K562 (cell line): ENCODE measurements at places on chromosomes 2 and 18. TPM values are rescaled to one million over a fixed set of nuclear protein-coding genes. Genes with fewer than 3 reads are reported as not detected.

- DNase-seq, result no peak
- no peak overlapping the region for H3K27ac ChIP-seq
- H3K4me1 ChIP-seq, result no peaks in the 10 kb centered on the region
- no peaks in the 10 kb centered on the region for H3K36me3 ChIP-seq
- no peaks in the 10 kb centered on the region for H3K27me3 ChIP-seq
Measured at GRCh38 chr18:56221195-56222065, 417.0 kb downstream of the TXNL1 start.

DNA sequence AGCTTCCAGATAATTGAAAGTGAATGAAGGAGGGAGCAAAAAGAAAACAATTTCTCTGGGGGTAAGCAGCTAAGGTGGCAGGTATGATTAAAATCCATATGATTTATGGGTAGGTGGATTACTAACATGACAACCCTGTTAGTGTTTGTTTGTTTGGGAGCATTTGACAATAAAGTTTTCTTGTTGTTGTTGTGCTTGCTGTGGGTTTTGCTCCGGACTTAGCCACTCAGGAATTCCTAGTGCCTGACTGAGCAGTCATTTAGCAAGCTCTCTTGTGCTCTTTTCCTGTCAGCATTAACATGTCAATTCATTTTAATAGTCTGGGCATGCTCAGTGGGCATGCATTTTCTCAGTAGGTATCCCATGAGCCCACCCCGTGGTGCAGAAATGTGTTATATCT is 674.8 kb upstream of the ZEB2 start:
- H3K27ac ChIP-seq, result no peak overlapping the region
- H3K27me3 ChIP-seq, result no peaks in the 10 kb centered on the region
- DNase-seq, result no peak

- H3K36me3 ChIP-seq, result no peaks in the 10 kb centered on the region
- H3K4me3 ChIP-seq, result no peak overlapping the region
- no peak for DNase-seq
- H3K27ac ChIP-seq, result no peak overlapping the region
Measured at GRCh38 chr18:34805103-34805877, 95.2 kb downstream of the DTNA start.

DNA sequence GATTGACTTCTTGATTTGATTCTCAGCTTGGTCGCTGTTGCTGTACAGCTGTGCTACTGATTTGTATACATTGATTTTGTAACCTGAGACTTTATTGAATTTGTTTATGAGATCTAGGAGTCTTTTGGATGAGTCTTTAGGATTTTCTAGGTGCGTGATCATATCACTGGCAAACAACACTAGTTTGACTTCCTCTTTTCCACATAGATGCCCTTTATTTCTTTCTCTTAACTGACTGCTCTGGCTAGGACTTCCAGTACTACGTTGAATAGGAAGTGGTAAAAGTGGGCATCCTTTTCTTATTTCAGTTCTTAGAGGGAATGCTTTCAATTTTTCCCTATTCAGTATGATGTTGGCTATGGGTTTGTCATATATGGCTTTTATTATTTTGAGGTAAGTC is 101.3 kb downstream of the OSBPL1A start:
- no peak overlapping the region for H3K4me3 ChIP-seq
- no peaks in the 10 kb centered on the region for H3K36me3 ChIP-seq
- H3K4me1 ChIP-seq, result no peaks in the 10 kb centered on the region
- DNase-seq, result no peak
- H3K27me3 ChIP-seq, result 0 out of 3 replicates have a peak, but pooled peaks cover 2% of the 10 kb centered on the region
- no peak overlapping the region for H3K27ac ChIP-seq

- H3K27me3 ChIP-seq, result no peaks in the 10 kb centered on the region
- H3K27ac ChIP-seq, result 0 out of 3 replicates have a peak overlapping the region, but pooled peaks have one; percentile 34
- peaks cover 6% of the 10 kb centered on the region; the same call in 1 of the 3 replicates for H3K36me3 ChIP-seq
- peaks cover 18% of the 10 kb centered on the region; the same call in 2 of the 3 replicates for H3K4me1 ChIP-seq
- H3K4me3 ChIP-seq, result no peak overlapping the region
Measured at GRCh38 chr18:12652861-12653401, 5.0 kb downstream of the SPIRE1 start.

GRCh38 chr2:102558463-102558862 is 60.9 kb upstream of the SLC9A2 start:
- DNase-seq, result no peak
- H3K27ac ChIP-seq, result no peak overlapping the region
- 0 out of 2 replicates have a peak, but pooled peaks cover 5% of the 10 kb centered on the region for H3K27me3 ChIP-seq
- no peaks in the 10 kb centered on the region for H3K36me3 ChIP-seq
- H3K4me1 ChIP-seq, result no peaks in the 10 kb centered on the region

GRCh38 chr2:1780693-1781092 is 36.4 kb upstream of the PXDN start:
- no peaks in the 10 kb centered on the region for H3K36me3 ChIP-seq
- no peaks in the 10 kb centered on the region for H3K4me1 ChIP-seq
- H3K27ac ChIP-seq, result no peak overlapping the region
- no peak for DNase-seq
- no peak overlapping the region for H3K4me3 ChIP-seq

DNA sequence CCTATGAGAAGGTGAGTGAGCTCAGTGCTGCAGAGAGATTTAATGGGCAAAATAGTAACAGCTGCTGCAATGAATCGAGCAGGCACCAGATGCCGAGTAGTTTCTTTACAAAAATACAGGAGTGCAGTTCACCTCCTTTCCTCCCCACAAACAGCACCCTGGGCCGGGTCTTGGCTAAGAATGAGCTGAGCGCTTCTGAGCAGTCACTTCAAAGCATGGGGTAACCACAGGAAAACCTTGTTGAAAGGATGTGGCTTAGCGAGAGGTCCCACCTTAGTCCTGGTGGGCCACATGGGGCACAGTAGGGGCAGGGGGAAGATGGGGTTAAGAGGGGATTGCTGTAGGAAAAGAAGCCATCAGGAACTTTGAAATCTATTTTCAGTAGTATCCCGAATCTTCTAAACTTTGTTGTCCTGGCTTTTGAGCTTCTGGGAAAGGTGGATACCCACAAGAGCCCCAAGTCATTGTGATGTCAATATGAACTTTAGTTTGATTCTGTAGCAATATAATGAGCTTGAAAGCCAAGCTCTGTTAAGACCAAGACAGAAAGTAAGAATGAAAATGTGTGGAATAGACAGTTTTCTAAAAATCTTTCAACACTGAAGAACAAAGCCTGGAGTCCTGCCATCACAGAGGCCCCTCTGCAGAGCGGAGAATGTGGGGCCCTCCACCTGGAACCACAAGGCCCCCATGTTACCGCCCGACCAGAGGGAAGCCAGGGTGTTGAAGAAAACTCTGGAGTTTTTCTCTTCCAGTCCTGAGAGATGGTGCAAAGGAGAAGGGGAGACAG is 101.0 kb upstream of the ZNF236 start:
- no peak overlapping the region for H3K4me3 ChIP-seq
- no peaks in the 10 kb centered on the region for H3K36me3 ChIP-seq
- H3K27me3 ChIP-seq, result peaks cover 17% of the 10 kb centered on the region
- no peaks in the 10 kb centered on the region for H3K4me1 ChIP-seq

DNA sequence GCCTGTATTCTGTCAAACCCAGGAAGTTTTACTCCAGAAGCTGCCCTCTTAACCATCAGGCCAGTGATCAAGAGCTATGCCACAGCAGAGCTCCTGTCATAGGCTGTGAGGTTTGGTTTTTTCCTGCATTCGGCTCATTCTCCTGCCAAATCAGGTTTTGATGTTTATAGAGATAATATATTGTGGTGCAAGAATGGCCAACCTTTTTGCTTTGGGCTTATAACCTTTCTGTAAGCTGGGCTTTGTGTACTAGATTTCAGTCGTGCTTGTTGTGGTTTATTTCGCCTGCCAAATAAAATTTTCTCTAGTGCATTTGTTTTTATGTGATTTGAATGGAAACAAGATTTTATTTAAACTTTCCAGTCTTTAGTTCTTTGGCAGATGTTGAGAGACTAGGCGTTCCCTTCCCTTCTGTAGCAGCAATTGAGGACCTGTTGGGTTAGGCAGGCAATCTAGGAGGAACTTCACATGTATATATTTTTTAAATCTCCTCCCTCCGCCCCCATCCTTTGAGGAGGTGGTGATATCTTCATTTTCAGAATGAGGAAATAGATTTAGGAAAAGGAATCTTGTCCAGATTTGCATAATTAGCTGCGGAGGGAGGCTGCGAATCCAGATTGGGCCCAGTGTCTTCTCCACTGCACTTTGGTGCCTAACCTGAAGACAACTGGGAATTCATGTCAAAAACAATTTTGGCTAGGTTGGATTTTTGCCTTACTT is 2.6 kb downstream of the KDM3A start:
- H3K4me1 ChIP-seq, result peaks cover 5% of the 10 kb centered on the region
- no peak overlapping the region for H3K4me3 ChIP-seq

DNA sequence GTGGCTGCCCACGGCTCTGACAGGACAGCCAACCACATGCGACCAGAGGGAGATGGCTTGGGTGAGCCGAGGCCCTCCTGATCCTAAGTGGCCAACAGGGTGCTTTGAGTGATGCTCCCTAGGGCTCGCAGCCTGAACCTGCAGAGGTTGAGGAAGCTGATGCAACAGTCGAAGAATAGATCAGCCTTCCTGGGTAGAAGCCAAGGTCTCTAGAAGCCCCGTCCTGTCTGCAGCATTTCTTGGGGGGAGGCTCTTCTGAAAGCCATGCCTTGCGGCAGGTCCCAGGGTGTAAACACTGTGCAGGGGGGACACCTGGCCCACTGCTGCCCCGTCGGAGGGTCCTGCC is 136.4 kb downstream of the HDAC4 start:
- H3K4me3 ChIP-seq, result no peak overlapping the region
- H3K36me3 ChIP-seq, result no peaks in the 10 kb centered on the region; the same call in 2 of the 3 replicates
- no peaks in the 10 kb centered on the region for H3K27me3 ChIP-seq
- peaks cover 25% of the 10 kb centered on the region; the same call in 2 of the 3 replicates for H3K4me1 ChIP-seq
- no peak overlapping the region for H3K27ac ChIP-seq

DNA sequence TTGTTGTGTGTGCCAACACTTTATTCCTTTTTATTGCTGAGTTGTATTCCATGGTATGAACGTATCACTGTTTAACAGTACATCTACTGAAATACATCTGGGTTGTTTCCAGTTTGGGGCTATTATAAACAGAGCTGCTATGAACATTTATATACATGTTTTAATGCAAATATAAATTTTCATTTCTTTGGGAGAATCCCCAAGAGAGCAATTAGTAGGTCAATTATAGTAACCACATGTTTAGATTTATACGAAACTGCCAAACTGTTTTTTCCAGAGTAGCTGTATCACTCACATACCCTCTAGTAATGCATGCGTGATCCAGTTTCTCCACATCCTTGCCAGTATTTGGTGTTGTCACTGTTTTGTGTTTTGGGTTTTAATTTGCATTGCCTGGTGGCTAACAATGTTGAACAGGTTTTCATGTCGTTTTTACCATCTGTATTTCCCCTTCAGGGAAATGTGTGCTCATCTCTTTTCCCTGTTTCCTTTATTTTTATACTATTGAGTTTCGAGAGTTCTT is 81.0 kb downstream of the TMEM131 start:
- H3K36me3 ChIP-seq, result no peaks in the 10 kb centered on the region
- H3K4me1 ChIP-seq, result no peaks in the 10 kb centered on the region
- no peak overlapping the region for H3K27ac ChIP-seq

DNA sequence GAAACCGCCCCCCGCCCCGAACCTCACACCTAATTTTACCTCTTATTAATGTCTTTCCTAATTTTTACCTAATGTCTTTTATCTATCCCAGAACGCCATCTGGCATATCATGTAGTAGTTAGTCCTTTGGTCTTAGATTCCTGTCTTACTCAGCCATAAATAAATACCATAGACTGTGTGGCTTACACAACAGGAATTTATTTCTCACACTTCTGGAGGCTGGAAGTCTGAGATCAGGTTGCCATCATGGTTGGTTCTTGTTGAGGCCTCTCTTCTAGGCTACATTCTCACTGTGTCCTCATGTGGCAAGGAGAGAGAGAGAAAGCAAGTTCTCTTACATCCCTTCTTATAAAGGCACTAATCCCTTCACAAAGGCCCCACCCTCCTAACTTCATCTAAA is 46.8 kb downstream of the RHBDD1 start:
- 0 out of 3 replicates have a peak, but pooled peaks cover 2% of the 10 kb centered on the region for H3K36me3 ChIP-seq
- H3K27me3 ChIP-seq, result no peaks in the 10 kb centered on the region
- H3K27ac ChIP-seq, result no peak overlapping the region

- no peak for DNase-seq
- H3K27ac ChIP-seq, result no peak overlapping the region
- H3K4me3 ChIP-seq, result no peak overlapping the region
- H3K4me1 ChIP-seq, result no peaks in the 10 kb centered on the region
Measured at GRCh38 chr2:25617948-25618646, 55.3 kb downstream of the DTNB start.

DNA sequence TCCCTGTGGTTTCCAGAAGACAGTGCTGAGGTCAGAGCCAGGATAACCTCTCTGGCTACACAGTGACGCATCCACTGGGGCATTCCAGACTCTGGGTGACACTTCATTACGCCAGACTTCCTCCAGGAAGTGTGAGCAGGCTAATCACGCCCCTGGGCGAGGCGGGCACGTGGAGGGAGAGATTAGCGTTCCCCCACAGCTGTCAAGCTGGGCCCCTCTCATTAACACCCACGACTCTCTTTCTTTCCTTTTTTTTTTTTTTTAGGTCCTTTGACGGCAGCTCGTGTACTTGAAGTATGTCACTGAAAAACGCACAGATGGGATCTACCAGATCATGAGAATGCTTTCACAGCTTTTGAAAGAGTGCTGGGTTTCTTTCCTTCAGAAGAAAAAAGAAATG is 274.6 kb downstream of the AFF3 start:
- no peaks in the 10 kb centered on the region for H3K36me3 ChIP-seq
- no peak for DNase-seq
- H3K27me3 ChIP-seq, result peaks cover 29% of the 10 kb centered on the region
- H3K4me3 ChIP-seq, result no peak overlapping the region
- H3K27ac ChIP-seq, result no peak overlapping the region

GRCh38 chr2:221467610-221468009 is 104.5 kb downstream of the EPHA4 start:
- H3K27me3 ChIP-seq, result no peaks in the 10 kb centered on the region
- no peaks in the 10 kb centered on the region for H3K4me1 ChIP-seq
- H3K4me3 ChIP-seq, result no peak overlapping the region
- H3K36me3 ChIP-seq, result no peaks in the 10 kb centered on the region
- no peak overlapping the region for H3K27ac ChIP-seq

DNA sequence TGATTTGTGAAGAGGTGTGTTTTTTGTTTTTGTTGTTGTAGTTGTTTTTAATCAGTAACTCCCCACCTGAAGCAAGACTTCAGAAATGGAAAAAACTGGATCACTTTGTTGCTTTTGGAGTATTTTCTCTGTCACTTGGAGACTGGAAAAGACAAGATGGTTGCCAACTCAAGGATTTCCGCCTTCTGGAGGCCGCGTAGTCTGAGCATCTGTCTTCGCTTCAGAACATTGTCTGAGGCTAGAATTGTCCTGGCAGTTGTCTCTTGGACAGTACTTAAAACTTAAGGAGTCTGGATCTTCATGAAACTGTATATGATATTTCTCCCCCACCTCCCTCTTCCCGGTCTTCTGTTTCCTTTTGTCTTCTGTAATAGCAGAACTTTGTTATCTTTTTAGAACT is 67.7 kb downstream of the ARHGAP28 start:
- H3K27me3 ChIP-seq, result no peaks in the 10 kb centered on the region; the same call in 1 of the 2 replicates
- H3K36me3 ChIP-seq, result no peaks in the 10 kb centered on the region
- no peak overlapping the region for H3K27ac ChIP-seq
- H3K4me1 ChIP-seq, result no peaks in the 10 kb centered on the region

The PDE1A gene
- 0.49 and 0.64 TPM in 2 replicates for total RNA-seq

The NT5C1B gene
- not detected in 2 replicates for total RNA-seq

The TIGD1 gene
- 7.0 and 7.1 TPM in 2 replicates for total RNA-seq

The TUBB8B gene
- not detected in 2 replicates for total RNA-seq

The MERTK gene
- total RNA-seq, result 1.1 and 1.4 TPM in 2 replicates

The TMEM37 gene
- total RNA-seq, result 0.44 and 0.49 TPM in 2 replicates

The LINC00305 gene
- not detected in 2 replicates for total RNA-seq

The ANKZF1 gene
- 36.3 and 43.5 TPM in 2 replicates for total RNA-seq

The IRS1 gene
- total RNA-seq, result 0.31 and 0.51 TPM in 2 replicates

The ERICH2 gene
- total RNA-seq, result 1.2 and 1.3 TPM in 2 replicates

The PSMA8 gene
- total RNA-seq, result not detected in 2 replicates

The ALPP gene
- total RNA-seq, result not detected in 2 replicates

The SEPTIN2 gene
- total RNA-seq, result 144 and 162 TPM in 2 replicates

The CEBPZ gene
- total RNA-seq, result 84.9 and 91.4 TPM in 2 replicates
